ENCODE measurements at places on chromosomes 1 and 21. TPM values are rescaled to one million over a fixed set of nuclear protein-coding genes. Genes with fewer than 3 reads are reported as not detected.
A peak's percentile ranks its signal among the peaks of the same experiment; 100 is the strongest.

GRCh38 chr1:89927049-89927448 is 67.9 kb upstream of the ZNF326 start:
- DNase-seq, result no peak

DNA sequence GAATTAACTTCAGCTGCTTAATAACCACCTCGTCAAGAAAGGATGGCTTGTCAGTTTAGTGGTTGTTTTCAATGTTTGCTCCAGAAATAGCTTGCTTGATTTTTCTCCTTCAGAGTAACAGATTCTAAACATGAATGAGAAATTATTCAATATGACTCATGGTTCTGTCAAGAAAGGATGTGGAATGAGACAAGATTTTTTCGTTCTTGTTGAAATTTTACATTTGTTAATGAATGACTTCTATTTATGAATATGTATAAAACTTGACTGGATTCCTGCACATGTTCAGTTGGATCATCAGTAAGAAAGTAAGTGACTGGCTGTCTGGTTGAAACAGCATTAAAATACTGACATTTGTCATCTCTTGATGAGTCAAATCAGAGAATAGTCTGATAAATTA is 38.3 kb downstream of the IFI44 start:
- DNase-seq, result no peak

DNA sequence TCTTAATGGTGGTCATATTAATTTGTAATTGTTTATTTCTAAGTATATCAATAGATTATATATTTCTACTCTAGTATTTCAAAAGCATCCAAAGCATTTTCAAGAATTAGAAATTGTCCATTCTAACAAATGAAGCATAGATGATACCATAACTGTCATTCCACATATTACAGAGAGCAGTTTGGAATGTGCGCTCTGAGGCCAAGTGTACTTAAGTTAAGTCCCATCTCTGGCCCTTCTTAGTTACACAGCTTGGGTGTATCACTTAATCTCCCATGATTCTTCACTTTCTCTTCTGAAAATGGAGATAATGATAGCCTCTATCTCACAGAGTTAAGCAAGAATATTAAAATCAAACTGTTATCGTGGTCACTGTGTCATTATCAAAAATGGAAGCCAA is 281.1 kb downstream of the MRPL39 start:
- DNase-seq, result no peak

- no peak for DNase-seq
These were observed 27.5 kb downstream of the INTS7 start for GRCh38 chr1:212007886-212008285.

GRCh38 chr1:42157667-42158066 is 4.5 kb downstream of the GUCA2B start:
- no peak for DNase-seq

DNA sequence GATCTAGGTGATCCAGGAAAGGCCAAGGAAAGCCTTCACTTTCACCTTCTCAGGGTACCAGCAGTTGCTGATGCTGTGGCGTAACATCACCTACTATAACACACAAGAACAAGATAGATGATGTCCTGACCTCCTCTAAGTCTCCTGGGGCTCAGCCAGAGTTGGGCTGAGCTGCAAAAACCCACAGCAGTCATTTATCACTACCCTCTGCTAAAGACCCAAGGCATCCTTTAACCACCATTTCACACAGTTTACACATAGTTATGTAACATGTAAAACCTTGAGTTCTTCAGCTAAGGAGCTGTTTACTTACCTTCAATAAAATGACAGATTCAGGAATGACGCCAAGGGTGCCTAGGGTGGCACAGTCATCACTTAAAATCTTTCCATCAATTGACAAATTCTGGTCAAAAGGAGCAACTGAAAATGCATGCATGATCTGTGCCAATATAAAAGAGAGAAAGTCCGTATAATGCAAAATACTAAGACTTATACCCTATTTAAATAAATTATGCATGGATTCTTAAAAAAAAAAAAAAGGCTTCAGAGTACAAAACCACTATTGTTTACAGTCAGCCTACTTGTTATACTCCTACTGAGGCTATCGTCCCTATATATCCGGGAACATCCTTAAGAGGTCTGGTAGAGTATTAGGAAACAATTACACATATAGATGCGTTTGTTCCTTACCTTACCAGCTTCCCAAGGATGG is 20.7 kb upstream of the RAP1GAP start:
- DNase-seq, result no peak

GRCh38 chr1:223363856-223364684 is at the start of gene SUSD4:
SUSD4 (minus strand) TSS chr1:223364176; CDS start chr1:223363425, 751 bp downstream.
- DNase-seq, result no peak

- DNase-seq, result no peak
These were observed 13.1 kb upstream of the USP1 start for GRCh38 chr1:62423580-62424242.

DNA sequence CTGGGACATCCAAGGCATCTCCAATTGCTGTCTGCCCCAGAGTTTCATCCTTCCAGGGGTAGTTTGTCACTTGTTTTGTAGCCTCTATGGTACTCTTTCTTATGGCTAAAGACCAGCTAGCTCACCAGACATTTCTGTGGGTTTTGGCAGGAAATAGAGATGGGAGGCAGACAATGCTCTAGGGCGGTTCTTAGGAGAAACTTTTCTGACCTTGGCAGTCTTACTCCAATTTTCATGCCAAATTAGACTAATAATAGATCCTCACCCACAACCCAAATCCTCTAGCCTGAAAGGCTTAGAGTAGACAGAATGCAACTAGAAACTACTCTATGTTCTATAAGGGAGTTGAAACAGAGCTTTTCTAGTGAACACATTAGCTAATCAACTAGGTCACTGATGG is 69.8 kb downstream of the LRIG2 start:
- no peak for DNase-seq

DNA sequence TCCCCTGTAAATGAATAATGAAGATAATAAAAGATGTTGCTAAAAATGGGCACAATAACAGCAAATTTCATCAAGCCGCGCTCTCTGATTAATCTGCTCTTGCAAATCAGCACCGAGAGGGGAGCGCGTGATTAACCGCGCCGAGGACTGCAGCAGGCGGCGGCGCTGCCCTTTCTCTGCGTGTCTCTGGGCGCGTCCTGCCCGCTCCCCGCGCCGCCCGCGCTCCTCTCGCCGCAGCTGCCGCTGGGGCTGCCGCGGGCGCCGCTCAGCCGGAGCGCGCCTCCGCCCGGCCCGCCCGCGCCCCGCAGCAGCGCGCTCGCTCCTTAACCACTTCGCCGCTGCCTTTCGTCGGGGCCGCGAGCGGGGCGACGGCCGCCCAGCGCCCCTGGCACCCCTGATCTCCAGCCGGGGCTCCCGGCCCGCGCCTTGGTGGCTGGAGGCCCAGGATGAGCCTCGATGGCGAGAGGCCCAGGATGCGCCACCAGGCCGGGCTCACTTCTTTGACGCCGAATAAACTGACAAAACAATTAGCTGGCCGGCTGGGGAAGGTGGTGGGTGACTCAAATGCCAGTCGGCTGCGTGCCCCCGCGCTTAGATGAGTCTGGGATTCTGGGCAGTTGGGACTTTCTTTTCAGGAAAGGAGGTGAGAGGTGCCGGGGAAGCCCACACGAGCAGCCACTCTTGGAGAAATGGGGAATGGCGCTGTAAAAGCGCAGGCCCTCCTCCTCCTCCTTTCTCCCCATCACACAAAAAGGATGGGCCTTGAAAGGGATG is 221.4 kb upstream of the PKN2 start:
- no peak for DNase-seq

DNA sequence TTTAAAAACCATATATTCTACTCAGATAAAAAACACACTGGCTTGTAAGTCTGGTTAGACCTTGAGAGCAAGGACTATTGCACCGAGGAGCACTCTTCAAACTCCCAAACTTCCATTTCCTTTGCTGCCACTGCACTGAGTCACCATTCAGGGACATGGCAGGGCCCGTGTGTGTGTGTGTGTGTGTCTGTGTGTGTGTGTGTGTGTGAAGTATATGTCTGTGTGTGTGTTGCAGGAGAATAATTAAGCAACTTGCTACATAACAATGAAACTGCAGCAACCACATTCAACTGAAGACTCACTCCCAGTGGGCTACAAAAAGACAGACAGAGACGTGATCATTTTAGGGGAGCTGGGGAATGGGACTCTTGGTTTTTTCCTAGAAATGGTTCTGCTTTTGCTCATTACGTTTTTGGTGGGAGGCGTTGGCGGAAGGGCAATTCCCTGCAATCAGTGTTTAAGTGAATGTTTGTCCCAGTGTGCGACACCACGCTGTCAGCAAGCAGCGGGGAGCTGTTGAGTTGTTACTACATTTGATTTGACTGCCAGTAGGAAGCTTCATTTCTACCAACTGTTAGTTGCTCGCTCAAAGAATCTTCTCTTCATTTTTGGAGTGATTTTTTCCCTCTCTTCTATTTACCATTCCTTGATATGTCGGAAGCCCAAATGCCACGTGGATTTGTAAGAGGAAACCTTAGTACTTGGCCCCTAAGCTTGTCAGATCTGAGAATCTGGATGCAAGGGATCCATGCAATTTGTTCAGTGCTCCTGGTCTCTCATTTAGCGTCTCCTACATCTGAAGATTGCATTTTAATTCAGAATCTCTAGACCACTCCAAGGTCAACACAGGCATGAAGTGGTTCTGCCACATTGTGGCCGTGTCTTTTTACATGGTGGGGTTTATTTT is 36.1 kb downstream of the ESRRG start:
- no peak for DNase-seq

GRCh38 chr1:113783254-113784103 is 24.2 kb upstream of the PHTF1 start:
- no peak for DNase-seq

- no peak for DNase-seq
These were observed 91.6 kb downstream of the KAZN start for GRCh38 chr1:14689996-14690615.

DNA sequence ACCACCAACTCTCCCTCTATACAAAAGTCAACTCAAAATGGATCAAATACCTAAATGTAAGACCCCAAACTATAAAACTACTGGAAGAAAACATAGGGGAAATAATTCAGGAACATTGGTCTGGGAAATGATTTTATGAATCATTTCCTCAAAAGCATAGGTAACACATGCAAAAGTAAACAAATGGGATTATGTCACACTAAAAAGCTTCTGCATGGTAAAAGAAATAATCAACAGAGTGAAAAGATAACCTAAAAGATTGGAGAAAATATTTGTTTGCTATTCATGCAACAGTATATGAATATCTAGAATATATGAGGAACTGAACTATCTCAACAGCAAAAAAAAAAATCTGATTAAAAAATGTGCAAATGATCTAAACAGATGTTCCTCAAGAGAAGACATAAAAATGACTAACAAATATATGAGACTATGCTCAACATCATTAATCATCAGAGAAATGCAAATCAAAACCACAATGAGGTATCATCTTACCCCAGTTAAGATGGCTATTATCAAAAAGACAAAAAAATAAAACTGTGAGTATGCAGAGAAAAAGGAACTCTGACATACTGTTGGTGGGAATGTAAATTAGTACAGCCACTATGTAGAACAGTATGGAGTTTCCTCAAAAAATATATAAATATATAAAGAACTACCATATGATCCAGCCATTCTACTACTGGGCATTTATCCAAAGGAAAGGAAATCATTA is 47.8 kb downstream of the VCAM1 start:
- DNase-seq, result no peak

GRCh38 chr1:17725084-17725719 is 29.9 kb upstream of the ACTL8 start:
- DNase-seq, result peak; percentile 20

DNA sequence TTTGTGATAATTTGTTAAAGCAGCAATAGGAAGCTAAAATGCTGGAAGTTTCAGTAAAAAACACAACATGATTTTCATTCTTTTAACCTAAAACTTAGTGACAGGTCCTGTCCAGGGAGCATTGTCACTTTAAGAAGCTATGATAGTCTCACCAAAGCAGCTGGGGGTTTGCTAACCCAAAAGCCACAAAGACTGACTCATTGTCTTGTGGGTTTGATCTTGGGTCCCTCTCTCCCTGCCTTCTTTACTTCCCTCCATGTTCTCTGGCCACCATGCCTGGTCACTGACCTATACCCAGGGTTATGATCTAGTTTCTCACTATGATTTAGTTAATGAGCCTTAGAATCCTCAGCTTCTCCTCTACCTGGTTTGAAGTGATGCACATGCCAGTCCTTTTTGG is 213.5 kb upstream of the PTGFR start:
- peak; percentile 64 for DNase-seq

- DNase-seq, result peak; percentile 41
These were observed 105.0 kb downstream of the KIAA0319L start for GRCh38 chr1:35452106-35452774.

- DNase-seq, result no peak
These were observed 59.8 kb downstream of the GLIS1 start for GRCh38 chr1:53678938-53679825.

Gene ADGRL4
- total RNA-seq, result not detected

Gene SIPA1L2
- not detected for total RNA-seq

Gene KRTAP11-1
- not detected for total RNA-seq

Gene OVAAL
- not detected for total RNA-seq

Gene KCNA3
- total RNA-seq, result not detected

Gene LCE1B
- not detected for total RNA-seq

Gene TFAP2E
- total RNA-seq, result 0.72 TPM

Gene GJA8
- not detected for total RNA-seq

Gene LAPTM5
- total RNA-seq, result 5.0 TPM

Measured in PC-9 (cell line).